ENCODE measurements at places on chromosomes 7 and 10. TPM values are rescaled to one million over a fixed set of nuclear protein-coding genes. Genes with fewer than 3 reads are reported as not detected.

GRCh38 chr10:87847550-87847949, 15.8 kb downstream of the KLLN start:
- no peak for DNase-seq

- DNase-seq: no peak
These were observed 27.1 kb upstream of the PTPRN2 start for GRCh38 chr7:158614700-158615099.

- no peak for DNase-seq
These were observed 92.9 kb downstream of the BMPR1A start for GRCh38 chr10:86849181-86849894.

The SFRP5 gene
- 0.20 TPM for polyA plus RNA-seq

The MDH2 gene
- polyA plus RNA-seq: 217 TPM
